ENCODE measurements at places on chromosomes 5 and 9.
A peak's percentile ranks its signal among the peaks of the same experiment; 100 is the strongest.

- no peak for DNase-seq
Measured at GRCh38 chr9:91951944-91952520, 2.0 kb upstream of the ROR2 start.

DNA sequence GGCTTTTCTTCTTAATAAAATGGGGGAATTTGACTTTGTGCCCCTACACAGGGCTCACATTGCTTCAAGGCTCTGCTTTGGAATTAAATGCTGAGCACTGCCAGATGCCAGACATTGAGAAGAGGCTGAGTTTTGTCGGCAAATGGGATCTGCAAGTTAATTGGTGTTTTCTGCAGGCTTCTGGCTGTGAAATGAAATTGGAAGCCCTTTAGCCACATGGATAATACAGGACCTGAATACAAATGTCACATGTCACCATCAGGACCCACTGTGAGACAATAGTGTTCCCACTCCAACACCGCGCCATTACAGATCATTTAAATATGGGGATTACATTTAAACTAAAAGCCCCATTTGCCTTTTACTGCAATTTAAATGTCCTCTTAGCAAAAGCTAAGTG is 164.4 kb downstream of the ZSWIM6 start:
- no peak for DNase-seq

DNA sequence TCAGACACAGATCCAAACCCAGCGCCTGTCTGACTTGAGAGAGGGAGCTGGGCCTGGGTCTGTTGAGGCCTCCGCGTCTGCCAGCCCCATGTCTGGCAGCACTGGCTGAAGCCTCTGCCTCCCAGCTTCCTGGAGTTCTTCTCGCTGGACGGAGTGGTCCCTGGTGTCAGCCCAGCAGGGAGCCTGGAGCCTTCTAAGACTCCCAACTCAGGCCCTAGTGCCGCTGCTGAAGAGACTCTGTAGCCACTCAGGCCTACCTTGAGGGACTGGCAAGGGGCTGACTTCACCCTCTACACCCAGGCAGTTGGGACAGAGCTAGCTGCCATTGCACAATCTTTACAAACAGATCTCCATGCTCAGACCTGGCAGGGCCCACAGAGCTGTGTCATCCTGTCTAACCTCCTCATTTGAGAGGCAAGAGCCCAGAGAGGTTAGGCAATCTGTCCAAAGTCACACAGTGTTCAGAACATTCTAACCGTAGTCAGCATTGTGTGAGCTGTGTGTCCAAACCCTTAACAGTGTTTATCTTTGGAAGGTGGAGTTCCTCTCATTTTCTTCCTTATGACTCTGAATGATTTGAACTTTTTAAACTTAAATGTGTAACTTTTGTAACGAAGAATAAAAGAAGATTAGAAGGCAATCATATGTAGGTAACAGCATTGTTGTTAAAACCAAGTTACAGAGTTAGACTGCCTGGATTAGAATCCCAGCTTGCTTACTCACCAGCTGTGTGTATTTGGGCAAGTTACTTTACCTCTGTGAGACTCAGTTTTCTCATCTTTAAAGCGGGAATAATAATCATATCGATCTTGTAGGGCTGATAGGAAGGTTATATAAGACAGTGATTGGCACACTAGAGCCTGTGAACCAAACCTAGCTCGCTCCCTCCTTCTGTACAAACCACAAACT is 4.6 kb upstream of the DUSP1 start:
- peak; percentile 79 for DNase-seq

DNA sequence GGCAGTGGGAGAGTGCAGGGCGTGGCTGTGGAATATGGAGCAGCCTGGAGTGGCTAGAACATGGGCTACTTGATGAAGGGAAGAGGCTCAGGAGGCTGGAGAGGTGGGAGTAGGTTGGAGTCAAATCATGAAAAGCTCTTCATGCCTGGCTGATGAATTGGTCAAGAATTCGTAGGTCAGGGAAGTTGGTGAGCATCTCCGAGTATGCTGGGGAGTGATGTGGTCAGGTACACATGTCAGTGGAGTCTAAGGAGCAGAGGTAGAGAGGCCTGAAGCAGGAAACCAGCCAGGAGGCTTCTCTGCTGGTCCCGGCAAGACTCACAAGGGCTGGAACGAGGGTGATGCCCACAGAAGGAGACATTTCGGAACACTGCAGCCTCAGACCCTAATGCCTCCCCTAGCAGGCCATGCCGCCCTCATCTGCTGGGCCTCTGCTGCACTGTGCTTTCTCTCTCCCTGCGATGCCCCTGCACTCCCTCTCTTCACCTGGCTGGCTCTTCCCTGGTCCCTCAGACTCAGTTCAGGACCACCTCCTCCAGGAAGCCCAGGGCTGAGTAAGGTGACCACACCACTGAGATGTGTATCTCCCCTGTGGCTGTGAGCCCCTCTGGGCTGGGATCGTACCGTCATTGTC is 33.6 kb downstream of the TMOD1 start:
- DNase-seq: no peak

DNA sequence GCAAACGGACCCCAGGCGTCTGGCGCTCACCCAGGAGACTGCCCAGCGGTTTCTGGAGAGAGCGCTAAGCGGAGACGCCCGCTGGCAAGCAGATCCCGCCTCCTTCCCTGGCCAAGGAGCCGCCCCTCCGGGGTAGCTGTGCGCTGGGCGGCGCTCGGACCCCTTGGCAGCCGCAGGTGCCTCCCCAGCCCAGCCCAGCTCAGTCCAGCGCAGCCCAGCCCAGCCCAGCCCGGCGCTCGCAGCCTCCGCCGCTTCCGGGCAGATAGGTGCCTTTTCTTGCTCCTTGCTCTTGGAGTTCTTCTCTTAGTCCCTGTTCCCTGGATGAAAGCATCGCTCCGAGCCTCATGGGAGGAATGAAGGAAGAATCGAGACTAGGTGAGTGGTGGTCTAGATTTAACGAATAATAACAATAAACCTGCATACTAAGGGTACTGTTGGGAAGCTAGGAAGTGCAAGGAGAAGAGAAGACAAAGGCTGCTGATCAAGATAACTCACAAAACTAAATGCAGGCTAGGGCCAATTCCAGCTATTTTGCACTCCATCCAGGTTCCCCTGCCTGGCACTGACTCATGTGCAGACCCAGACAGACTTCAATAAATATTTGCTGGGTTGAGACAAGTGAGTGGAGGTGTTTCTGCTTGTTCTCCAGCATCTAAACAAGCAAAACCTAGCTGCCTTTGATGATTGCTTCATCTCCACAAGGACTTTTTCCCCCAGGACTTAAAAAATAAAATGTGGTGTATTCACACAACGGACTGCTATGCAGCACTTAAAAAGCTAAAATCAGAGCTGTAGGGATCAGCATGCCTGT is at the start of gene STK32A:
STK32A (plus strand) TSS at position 202 of the 811 bp plus-strand sequence. CDS start 4,609 bp downstream, outside the sequence.
- DNase-seq: no peak

- peak; percentile 99 for DNase-seq
Measured at GRCh38 chr5:137146402-137146890, 352.7 kb downstream of the SPOCK1 start.

DNA sequence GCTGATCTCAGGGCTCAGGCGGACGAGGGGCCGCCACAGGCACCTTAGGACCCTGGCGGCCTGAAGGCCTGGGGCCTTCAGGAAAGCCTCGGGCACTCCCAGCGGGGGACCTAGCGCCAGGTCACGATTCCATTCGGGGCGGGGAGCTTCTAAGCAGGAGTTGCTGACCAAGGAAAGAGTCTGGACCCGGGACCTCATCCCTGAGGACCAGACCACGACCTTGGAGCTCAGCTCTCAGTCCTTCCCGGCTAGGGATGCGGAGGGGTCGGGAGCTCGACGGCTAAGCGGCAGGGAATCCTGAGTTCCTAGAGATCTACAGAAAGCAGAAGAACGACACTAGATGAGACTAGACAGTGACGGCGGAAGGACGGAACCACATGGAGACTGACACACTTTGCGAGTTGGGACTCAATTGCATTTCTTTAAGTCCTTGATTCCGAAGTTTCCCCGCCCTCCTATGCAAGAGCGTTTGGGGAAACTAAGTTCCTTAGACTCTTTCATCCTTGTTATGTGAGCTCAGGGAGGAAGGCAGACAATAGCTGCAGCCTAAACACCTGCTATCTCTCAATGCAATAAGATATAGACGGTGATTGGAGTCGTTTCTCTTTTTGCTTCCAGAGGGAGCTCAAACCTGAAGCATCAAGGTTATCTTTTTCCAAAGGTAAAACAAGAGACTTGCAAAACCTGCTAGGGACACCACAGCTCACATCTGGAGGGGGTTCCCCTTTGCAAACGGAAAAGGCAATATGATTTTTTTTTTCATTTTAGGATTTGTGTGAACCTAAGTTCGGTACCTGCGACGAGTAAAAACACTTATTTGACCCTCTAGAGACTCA is 9.7 kb downstream of the NR2F1-AS1 start:
- no peak for DNase-seq

- DNase-seq: no peak
Measured at GRCh38 chr9:82903503-82903902, 159.4 kb downstream of the RASEF start.

DNA sequence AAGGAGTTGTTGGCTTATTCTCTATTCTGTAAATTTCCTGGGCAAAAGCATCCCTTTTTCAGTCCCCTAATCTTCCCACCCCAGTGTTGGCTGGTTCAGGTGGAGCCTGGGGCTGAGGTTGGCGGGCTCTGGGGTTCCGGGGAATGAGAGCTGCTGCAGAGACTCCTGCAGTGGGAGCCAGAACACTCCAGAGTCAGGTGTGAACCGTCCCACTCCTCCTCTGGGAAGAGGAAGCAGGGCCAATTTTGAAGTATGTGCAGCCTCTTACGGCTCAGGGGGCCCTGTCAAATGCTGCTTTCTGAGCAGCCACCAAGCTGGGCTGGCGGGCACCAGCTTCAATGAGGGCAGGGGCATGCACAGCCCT is 42.8 kb downstream of the JADE2 start:
- DNase-seq: no peak

GRCh38 chr9:113648586-113648985 is 185.1 kb downstream of the RGS3 start:
- DNase-seq: no peak

DNA sequence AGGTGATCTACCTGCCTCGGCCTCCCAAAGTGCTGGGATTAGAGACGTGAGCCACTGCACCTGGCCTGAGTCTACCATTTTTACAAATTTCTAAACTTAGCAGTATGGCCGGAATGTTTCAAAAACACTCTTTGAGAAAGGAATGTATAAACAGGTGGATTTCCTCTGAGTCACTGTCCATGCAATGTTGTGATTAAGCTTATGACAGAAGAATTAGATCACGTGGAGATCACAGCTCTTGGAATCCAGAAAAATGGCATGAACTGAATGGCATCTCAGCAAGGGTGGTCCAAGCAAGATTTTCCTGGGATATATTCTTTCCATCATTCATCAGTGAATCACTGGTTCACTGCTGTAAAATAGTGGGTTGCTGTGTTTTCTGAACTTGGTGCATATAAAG is 865.0 kb downstream of the PTPRD start:
- no peak for DNase-seq

- no peak for DNase-seq
Measured at GRCh38 chr9:133995012-133995896, 3.1 kb upstream of the VAV2 start.

- no peak for DNase-seq
Measured at GRCh38 chr5:76294573-76294972, 108.5 kb upstream of the IQGAP2 start.

DNA sequence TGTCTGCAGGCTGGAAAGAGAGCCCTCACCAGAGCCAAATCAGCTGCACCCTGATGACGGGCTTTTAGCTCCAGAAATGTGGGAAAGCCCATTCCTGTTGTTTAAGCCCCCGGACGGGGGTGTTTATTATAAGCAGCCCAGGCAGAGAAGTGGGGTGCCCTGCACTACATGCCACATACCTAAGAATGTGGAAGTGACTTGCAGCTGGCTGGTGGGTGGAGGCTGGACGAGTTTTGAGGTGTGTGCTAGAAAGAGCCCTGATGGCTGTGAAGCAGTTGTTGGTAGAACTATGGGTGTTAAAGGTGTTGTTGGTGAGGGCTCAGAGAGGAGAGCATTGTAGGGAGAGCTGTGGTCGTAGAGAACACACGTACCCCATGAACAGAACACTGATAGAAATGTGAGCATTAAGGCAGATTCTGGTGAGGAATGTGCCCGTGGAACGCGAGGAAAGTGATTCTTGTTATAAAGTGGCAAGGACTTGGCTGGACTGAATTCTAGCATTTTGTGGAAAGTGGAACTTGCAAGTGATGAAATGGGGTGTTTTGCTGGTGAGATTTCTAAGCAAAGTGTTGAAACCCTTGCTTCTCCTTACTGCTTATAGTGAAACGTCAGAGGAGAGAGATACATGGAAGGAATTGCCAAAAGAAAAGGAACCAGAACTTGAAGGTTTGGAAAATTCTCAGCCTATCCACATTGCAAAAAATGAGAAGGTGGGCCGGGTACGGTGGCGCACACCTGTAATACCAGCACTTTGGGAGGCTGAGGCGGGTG is 38.9 kb downstream of the AHRR start:
- no peak for DNase-seq
